HT1080 (cell line): ENCODE measurements at places on chromosomes 2 and 18. TPM values are rescaled to one million over a fixed set of nuclear protein-coding genes. Genes with fewer than 3 reads are reported as not detected.
A peak's percentile ranks its signal among the peaks of the same experiment; 100 is the strongest.

- peak; percentile 84 for DNase-seq
Observed at GRCh38 chr2:233501198-233502076, 65.1 kb downstream of the USP40 start.

DNA sequence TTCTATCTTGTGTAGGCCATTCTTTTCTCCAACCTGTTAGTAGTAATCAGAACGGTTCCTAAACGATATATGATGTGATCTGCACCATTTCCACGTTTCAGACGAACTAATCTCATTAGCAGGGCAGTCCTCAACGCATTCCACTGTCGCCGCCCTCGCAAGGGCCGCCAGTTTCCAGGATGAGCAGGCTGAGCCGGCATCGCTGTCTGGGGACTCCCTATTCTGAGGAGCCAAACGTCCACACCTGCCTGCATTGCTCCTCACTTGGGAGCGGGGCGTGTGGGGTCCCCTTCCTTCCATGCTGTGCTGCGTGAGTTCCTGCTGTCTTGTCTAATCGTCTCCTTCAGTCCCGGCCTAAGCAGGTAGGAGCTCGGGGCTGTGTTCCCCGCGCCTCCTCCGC, 76.6 kb downstream of the PSMG2 start:
- no peak for DNase-seq

DNA sequence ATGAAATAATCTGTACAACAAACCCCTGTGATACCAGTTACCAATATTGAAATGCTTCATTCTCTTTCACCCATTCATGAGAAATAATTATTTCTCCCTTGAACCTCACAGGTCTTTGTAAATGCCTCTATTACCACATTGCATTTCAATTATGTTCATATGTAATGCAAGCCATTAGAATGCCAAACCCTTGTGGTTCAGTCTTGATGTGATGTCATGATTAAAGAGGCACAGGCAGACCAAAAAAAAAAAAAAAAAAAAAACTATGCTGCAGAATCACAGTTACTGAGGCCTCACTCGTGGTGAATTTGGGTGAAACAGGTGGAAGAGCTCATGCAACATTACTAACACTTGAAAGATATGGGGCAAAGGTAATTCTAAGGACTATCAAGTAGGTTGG, 9.4 kb upstream of the EPG5 start:
- DNase-seq = no peak

DNA sequence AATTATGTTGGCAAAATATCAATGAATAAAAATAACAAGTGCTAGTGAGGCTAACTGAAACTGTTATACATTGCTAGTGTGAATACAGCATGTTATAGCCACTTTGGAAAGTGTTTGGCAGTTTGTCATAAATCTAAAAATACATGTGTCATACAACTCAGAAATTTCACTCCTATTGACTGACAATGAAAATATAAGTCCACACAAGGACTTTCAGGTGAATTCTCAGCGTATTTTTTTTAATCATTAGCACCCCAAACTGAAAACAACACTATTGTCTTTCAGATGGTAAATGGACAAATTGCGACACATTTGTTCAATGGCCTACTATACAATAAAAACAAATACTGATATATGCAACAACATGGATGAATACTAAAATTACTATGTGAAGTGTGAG, 884.8 kb downstream of the TRIB2 start:
- no peak for DNase-seq

DNA sequence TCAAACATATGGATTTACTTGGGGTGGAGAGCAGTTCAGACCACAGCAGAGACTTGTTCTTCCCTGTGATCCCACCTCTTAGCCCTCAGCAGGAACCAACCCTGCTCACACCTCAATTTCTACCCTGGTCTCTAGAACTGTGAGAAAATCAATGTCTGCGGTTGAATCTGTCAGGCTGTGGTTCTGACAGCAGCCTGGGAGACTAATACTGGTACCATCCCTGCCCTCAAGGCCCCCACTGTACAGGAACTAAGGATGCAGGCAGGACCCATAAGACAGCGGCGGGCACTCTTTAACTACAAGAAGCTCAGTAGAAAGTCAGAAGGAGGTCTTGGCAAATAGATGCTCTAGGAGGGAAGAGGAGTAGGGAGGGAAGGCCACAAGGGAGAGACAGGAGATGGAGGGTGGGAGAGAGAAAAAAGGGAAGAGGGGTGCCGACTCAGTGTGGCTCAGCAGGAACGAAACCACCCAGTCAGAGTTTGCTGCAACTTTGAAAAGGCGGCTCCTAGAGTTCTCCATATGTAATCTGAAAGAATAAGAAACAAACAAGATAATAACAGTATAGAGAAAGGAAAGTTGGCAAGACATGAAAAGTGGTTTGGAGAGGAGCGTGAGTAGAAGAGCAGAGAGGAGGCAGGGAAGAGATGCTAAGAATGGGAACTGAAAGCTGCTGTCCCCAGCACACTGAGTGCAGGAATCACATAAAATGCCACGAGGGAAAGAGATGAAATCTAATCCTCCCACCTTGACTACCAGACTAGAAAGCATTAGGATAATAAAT, 323.9 kb upstream of the ID2 start:
- DNase-seq = no peak

The PIGN gene
- total RNA-seq = 7.9 and 9.6 TPM in 2 replicates

The DBI gene
- total RNA-seq = 142 and 172 TPM in 2 replicates

GRCh38 chr2:188811522-188811921, 162.7 kb upstream of the COL3A1 start:
- peak; percentile 19 for DNase-seq

GRCh38 chr2:162992828-162993227, 154.3 kb upstream of the KCNH7 start:
- DNase-seq = peak; percentile 2

- DNase-seq = no peak
Observed at GRCh38 chr2:157441072-157441454, 2.8 kb downstream of the CYTIP start.

GRCh38 chr18:44778788-44779187, 98.1 kb downstream of the SETBP1 start:
- no peak for DNase-seq

DNA sequence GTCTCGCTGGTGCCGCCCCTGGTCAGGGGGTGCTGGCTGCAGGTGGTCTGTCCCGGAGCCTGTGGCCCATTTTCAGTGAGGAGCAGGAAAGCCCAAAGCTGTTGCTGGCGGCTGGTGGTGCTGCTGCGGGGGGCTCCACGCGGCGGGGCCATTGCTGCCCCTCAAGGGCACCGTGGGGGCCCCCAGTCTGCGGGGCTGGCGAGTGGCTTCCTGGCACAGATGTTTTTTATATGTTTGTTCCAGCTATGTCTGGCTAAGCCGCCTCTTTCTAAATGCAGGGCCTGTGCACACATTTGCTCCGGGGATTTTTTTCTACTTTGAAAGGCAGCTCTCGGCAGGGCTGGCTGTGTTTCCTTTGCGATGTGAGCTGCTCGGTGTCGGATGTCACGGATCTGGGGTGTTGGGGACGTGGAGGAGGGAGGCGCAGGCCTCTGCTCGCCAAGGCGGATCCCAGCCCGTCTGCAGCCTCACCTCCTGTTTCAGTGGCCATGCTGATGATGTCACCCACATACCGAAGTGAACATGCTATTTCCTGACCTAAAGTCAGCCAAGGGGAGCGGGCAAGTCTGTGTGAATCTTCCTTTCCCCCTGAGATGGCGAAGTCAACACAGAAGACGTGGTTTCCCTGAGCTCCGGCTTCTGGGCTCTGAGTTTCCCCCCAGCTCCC, 112.0 kb upstream of the CTDP1 start:
- DNase-seq = peak; percentile 85

The FAM237A gene
- total RNA-seq = not detected in 2 replicates

DNA sequence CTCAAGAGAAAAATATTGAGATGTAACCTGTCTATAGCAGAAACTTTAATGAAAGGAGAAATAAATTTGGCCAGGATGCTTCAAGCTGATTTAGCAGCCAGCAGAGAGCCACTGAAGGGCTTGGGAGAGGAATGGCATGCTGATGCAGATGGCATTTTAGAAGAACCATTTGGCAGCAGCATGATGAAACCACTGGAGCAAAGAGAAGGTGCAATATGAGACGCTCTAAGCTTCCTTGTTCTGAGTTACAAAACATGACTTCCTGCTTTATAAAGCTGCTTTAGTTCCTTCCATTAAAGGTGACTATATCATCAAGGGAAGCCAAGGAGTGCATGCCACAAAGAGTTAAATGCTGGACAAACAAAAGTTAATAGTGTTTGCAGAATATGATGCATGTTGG, 189.7 kb downstream of the PID1 start:
- DNase-seq = peak; percentile 26

GRCh38 chr2:119691189-119691588, 12.2 kb downstream of the TMEM177 start:
- DNase-seq = no peak

- DNase-seq = peak; percentile 55
Observed at GRCh38 chr18:61896757-61897156, 4.0 kb upstream of the RNF152 start.

The KCNG2 gene
- not detected in 2 replicates for total RNA-seq

- DNase-seq = no peak
Observed at GRCh38 chr2:181859123-181859522, 32.4 kb upstream of the ITPRID2 start.

DNA sequence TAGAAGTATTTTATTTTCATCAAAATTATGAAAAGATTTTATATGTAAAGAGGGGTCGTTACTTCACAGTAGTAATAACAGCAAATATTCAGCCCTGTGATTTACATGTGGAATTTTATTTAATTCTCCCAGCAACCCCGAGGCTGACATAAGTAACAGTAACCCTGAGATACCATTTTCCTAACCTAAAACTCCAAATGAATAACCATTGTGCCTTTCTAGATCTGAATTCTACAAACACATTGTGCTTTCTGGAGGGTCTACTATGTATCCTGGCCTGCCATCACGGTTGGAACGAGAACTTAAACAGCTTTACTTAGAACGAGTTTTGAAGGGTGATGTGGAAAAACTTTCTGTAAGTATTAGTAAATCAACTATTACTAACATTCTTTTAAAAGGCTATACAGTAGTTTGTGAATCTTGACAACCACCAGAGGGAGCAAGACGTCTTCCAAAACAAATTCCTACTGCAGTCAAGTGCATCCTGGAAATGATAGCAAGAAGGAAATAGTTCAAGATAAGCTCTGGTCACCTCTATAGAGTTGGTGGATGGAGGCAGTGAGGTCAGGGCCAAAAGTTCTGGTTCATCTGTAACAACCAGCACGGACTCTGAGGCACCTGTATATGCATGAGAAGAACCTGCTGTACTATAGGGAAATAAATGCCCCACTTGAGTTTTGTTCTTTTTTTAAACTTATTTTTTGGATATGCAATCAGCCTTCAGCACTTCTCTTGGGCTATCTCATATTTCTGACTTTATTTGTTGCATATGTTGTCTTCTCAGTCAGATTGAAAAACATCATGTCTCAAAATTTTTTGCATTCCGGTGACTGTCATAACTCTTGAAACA, 37.4 kb downstream of the ACTR2 start:
- DNase-seq = peak; percentile 68

The LOXHD1 gene
- total RNA-seq = not detected in 2 replicates

DNA sequence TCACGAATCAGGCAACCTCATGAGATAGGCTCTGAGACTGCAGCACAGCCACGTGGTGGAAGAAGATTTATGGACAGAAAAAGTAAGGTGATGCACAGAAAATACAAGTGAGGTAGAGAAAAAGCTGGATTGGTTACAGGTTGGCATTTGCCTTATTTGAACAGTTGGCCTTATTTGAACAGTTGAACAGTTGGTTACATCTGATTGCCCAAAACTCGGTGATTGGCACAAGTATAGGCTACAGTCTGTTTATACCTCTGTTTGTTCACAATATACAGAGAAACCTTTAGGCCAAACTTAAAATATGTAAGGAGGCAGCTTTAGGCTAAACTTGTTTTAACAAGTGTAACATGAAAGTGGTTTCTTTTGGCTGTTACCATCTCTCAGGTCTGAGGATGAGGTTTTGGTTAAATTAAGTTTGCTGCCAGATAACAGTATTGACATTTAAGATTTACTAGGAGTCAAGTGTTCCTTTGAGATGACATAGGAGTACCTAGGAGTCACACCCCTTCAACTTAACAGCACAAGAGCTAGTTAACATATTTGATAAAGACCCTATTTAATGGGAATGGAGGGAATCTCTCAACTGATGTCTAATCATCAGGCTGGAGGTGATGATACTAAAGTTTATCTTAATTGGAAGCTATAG, 16.5 kb upstream of the GPR155 start:
- no peak for DNase-seq

The SLC23A3 gene
- total RNA-seq = 0.47 and 0.76 TPM in 2 replicates

The NGEF gene
- 0.30 and 2.7 TPM in 2 replicates for total RNA-seq

The UNC50 gene
- 50.5 and 50.8 TPM in 2 replicates for total RNA-seq

DNA sequence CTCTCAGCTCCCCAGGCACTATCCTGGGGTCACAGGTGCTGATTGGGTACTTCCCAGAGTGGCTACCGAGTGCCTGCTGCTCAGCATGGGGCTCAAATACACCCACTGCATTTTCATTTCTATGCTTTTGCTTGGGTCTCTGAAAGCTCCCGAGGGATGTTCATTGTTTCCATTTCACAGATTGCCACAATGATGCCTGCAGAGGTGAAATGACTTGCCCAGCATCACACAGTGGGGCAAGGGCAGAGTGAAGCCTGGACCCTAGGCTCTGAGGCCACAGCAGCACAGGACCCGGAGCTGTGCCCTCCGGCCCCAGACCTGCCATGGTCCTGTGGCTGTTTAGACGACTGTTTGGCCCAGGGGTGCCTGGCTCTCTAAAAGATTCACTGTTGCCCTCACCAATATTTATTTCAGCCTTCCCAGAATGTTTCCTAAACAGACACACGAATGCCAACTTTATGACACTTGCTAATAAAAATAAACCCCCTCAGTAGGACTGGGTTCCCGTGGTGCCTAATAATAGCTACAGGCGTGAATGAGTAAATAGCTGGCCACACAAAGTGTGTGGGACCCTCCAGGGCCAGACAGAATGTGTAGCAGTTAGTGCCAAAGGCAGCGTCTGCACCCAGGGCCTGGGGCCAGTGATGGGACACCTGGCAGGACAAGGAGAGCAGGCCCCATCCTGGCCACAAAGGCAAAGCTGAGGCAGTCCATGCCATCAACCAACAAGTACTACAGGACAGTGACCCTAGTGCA, 11.5 kb upstream of the ST8SIA5 start:
- DNase-seq = no peak

DNA sequence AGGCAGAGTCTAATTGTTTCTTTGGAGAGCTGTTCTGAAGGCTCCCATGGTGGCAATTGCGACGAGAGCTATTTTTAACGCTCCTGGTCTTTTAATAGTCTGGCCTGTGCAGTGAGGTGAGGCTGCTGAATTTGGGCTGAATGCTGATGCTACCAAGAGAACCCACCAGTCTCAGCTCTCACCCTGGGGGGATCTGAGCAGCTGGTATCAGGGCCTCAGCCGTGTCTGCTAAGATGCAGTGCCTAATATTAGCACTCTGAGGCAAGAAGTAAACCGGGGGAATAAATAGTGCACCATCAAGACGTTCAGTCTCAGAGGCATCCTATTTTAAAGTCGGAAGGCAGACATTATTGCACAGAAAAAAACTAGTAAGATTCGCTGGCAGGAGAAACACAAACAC, 214.8 kb upstream of the PID1 start:
- no peak for DNase-seq
